ENCODE measurements at places on chromosomes 5 and 9.

- ATAC-seq = peak; percentile 91
Measured at GRCh38 chr5:135678640-135679268, 100.0 kb upstream of the CXCL14 start.

GRCh38 chr9:117704597-117704996, 394 bp downstream of the TLR4 start:
- ATAC-seq = no peak

DNA sequence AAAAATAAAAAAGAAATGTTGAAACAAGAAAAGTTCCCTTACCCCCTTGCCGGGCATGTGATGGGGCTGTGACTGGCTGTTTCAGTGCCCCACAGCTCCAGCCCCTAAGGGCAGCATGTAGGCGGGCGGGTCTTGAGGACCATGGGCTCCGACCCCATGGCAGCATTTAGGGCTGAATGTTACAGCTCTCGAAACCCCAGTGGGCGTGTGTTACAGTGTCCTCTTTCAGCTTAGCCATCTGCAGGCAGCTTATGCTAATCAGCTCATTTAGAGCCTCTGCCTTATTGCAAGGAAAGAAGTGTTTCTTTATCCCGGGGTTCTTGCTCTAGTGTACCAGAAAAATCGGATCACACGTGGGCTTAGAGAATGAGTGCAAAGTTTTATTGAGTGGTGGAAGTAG, 497.4 kb upstream of the CYLC2 start:
- ATAC-seq = no peak

- ATAC-seq = no peak
Measured at GRCh38 chr5:76571559-76571958, 51.6 kb downstream of the F2RL2 start.

DNA sequence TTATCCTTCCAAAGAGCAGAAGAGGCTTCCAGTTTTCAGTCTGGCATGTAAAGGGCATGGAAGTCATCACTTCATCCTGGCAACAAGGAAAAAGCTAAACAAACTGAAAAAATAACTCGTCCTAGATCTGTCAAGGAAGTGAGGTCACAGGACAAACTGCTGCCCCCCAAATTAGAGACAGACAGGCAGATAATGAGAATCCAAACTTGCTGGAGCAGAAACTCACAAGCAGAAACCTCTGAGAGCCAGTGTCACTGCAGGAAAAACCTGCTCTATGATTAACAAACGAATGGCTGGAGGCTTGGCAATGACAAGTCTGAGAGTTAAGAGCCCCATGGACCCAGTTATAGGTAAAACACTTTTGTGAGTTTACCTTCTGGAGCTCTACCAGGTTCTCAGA, 18.9 kb upstream of the MLANA start:
- no peak for ATAC-seq
